Effector memory CD4-positive, alpha-beta T cell (primary cell): ENCODE measurements at places on chromosomes 1 and 21.

- no peak for DNase-seq
These were observed 12.4 kb upstream of the FCGR2A start for GRCh38 chr1:161492827-161493226.

DNA sequence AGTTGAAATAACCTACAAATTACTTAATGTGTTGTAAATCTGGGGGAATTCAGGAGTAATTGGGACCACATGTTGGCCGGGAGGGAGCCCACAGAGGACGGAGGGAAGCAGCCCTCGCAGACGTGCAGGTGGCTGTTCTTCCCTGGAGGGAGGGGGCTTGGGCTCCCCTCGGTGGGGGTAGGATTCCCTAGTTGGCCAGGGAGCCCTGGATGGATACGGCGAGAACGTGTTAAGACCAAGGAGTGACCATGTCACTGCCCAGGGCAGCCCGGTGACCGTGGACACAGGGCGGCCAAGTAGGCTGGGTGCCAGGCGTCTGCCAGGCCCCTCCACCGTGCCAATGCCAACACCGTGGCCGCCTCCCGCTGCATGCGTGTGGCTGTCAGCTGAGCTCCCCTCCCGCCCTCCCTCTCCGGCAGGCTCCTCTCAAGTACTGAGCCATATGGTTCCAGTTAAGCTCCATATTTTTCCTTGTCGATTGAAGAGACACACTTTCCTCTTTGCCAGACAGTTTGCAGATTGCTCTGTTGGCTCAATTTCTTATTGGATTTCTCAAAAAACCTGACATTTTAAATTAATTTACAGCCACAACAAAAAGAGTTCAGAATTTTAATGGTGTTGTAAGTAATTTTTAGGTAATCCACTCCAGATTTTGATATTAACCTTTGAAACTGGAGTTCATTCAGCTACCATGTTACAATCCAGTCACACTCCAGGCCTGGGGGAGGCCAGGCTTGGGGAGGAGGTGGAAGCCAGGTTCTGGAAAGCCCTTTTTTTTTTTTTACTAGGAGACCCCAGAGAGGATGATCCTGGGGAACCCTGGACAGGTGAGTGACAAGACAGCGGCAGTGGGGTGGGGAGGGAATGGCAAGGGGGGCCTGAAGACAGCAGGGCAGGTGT lies 71.2 kb downstream of the CASZ1 start:
- DNase-seq = no peak

- no peak for DNase-seq
These were observed 163.4 kb downstream of the ADGRL4 start for GRCh38 chr1:78843111-78843510.

DNA sequence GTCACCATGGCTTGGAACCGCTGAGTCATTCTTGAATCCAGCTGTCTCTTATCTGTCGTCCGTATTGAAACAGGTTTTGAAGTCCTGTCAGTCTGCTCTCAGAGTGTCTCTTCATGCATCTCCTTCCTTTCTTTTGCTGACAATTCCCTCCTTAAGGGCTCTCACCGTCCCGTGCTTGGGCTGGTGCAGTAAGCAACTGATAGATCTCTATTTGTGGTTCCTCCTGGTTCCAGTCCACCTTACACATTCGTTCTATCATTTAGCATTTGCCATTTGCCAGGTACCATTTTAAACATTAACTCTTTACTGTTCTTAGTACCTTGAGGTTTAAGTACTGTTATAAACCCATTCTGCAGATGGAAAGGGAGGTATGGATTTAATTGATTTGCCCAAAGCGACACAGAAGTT lies 88.9 kb downstream of the DYRK1A start:
- no peak for DNase-seq

- DNase-seq = no peak
These were observed 90.5 kb upstream of the TLR5 start for GRCh38 chr1:223233410-223234169.

GRCh38 chr1:197674286-197674685 lies 101.0 kb downstream of the DENND1B start:
- no peak for DNase-seq

- DNase-seq = no peak
These were observed 21.1 kb downstream of the C1orf21 start for GRCh38 chr1:184407816-184408510.

- peak; percentile 42 for DNase-seq
These were observed 42.5 kb downstream of the LGR6 start for GRCh38 chr1:202235856-202236837.

- no peak for DNase-seq
These were observed 93.3 kb upstream of the CD1D start for GRCh38 chr1:158087320-158087927.

GRCh38 chr21:34698270-34699015 lies 29.6 kb downstream of the CLIC6 start:
- DNase-seq = no peak

- no peak for DNase-seq
These were observed 17.7 kb downstream of the YIPF1 start for GRCh38 chr1:53871773-53872484.

DNA sequence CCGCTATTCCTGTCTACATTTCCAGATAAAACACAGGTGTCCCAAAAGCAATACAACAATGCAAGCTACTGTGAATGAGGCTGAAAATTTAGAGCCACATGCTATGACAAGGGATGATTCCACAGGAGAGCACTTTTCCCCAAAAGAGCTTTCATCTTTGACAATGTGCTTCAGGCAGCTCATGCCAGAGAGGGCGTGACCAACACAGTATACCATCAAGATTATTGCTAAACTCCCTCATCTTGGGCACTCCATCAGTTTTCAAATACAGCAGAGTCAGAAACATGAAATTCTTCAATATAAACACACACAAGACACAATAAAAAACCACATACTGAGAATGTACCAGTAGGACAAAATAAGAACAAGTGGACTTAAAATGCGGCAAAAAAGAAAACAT lies 6.7 kb downstream of the GON4L start:
- no peak for DNase-seq

DNA sequence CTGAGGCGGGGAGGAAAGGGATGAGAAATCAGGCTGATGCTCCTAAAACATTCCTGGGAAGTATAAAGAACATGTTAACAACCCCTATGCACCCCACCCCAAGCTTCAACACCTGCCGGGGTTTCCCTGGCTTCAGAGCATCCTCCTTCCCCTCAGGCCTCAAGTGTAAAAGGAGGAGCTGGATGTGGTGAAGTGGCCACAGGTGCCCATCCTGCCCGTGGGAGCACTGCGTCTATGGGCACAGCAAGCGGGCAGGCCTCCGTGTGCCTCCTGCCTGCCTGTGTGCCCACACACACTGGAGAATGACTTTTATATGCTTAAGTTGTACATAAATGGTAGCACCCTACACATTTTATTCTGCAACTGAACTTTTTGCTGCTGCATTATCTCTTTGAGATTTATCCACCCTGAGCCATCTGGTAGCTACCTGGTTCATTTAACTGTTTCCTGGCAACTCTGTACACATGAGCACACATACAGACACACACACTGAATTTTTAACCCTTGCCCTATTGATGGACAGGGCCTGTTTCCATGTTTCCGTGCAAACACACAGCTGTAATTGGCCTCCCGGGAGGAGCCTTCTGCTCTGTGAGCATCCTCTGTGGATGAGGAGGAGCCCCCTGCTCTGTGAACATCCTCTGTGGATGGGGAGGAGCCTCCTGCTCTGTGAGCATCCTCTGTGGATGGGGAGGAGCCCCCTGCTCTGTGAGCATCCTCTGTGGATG lies 13.4 kb upstream of the FTCD start:
- no peak for DNase-seq

GRCh38 chr1:6859415-6860343 lies 74.4 kb downstream of the CAMTA1 start:
- DNase-seq = no peak

DNA sequence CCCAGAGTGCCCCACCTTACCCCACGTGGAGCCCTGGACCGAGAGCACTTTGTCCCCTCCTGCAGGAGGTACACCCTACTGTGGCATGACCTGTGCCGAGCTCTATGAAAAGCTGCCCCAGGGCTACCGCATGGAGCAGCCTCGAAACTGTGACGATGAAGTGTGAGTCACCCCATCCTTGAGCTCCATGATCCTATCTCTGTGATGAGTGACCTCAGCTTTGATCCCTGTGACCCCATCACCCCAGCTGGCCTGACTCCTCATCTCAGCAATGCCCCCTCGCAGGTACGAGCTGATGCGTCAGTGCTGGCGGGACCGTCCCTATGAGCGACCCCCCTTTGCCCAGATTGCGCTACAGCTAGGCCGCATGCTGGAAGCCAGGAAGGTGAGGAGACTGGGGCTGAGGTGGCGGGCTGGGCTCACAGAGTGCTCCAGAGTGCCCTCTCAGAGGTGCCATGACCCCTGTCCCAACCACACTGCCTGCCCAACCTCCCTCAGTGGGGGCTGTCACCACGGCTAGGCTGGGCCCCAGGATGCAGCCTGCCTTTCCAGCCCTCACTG lies 16.2 kb upstream of the MPL start:
- no peak for DNase-seq

DNA sequence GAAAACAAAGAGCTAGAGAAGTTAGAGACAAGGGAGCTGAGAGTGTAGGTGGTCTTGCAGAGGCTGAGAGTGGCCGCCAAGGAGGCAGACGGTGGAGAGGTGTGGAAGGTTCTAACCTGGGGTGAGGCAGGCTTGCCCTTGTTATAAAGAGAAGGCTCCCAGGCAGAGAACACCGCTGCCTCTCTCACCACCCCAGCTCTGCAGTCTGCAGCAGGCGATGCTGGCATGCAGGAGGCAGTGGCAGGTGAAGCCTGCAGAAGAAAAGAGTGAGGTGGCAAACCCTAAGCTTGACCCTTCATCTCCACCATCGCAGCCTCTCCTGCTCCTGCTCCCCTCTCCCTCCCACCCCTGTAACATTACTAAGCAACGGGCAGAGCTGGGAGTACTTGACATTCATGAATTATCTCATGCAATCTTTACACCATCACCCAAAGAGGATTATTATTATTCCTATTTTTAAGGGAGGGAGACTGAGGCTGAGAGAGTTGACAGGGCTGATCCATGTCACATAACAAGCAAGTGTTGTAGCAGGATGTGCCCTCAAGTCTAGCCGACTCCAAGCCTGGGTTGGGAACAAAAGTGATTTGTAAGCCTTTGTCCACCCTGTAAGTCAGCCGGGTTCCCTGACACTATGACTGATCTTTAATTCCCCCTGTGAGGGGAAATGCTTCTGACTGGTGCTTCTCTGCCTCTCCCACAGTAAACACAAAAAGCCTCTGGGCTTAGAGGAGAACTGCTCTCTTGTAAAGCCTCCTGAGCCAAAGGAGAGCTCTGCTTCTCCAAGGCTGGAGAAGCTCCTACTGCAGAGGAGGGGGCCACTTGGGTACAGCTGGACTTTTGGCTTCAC lies 36.1 kb downstream of the KANK4 start:
- no peak for DNase-seq

- no peak for DNase-seq
These were observed 239.1 kb upstream of the IRF2BP2 start for GRCh38 chr1:234848972-234849649.

DNA sequence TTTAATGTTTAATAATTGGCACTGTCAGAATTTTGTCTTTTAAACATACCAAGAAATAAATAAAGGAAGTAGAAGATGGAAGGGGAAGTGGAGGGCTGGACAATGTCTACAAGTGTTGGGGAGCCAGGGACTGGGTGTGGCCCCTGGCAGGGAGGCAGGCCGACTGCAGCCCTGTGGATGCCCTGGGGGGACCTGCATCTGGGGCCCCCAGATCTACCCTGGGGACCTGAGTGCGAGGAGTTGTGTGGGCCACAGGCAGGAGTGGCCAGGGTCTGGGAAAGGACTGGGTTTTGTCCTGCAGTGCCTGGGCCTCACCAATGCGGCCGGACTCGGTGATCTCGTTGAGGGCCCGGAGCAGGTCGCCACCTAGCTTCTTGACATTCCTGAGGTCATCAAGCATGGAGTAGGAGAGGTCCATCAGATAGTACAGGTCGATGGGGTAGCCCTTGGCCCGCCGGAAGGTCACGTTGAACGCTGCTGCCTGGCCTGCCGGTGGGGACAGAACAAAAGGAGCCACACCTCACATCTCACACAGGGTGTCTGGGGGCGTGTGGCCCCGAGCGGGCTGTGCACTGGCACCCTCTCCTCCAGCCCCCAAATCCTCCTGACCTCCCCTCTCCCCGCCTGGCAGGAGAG lies 17.5 kb downstream of the ITGB2 start:
- no peak for DNase-seq

DNA sequence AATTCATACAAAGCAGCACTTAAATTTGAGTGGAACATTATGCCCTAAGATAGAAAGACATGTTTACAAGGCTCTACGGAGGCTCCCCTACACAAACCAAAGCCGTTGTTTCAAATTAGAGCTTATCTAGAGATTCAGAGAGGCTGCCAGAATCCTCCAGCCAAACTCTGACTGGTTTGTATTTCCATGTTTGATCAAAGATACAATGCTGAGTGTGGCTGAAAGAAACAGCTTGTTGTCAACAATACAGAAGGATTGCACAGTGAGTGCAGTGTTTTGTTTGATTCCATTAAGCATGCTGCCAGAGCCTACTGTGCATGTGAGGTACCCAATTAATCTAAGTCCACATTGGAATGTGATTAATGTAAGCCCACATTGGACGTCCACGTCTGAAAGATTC lies 402.7 kb downstream of the DISC1 start:
- DNase-seq = no peak

DNA sequence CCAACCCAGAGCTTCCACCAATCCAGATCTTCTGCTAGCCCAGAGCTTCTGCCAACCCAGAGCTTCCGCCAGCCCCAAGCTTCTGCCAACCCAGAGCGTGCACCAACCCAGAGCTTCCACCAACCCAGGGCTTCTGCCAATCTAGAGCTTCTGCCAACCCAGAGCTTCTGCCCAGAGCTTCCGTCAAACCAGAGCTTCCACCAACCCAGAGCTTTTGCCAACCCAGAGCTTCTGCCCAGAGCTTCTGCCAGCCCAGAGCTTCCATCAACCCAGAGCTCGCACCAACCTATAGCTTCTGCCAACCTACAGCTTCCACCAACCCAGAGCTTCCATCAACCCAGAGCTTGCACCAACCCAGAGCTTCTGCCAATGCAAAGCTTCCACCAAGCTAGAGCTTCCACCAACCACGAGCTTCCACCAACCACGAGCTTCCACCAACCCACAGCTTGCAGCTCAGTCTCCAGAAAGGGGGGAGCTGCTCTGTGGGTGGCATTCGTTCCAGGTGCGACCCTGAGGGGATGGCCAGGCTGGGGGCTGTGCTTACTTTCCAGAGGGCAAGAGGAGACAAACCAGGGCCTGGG lies 23.8 kb downstream of the CRYAA start:
- DNase-seq = no peak

- no peak for DNase-seq
These were observed 64.8 kb downstream of the FAM163A start for GRCh38 chr1:179807691-179808485.

DNA sequence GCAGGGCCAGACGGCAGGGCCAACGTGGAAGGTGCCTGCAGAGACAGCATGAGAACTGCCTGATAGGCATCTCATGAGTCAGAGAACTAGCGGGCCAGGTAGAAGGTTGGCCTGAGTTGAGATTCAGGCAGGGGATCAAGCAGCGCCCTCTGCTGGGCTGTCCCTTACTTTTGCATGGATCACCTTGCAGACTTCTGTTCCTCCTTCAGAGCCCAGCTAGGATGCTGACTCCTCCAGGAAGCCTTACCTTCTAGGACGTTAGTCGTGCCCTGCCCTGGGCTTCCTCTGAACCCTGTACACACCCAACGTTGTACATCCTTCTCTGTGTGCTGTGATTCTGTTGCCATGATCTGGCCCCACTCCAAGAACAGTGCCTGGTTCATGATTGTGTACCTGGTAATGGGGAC lies 231.3 kb upstream of the VAMP3 start:
- DNase-seq = no peak
